ENCODE measurements at places on chromosomes 1 and 21. TPM values are rescaled to one million over a fixed set of nuclear protein-coding genes. Genes with fewer than 3 reads are reported as not detected.

GRCh38 chr1:83545066-83545862 is 453.7 kb downstream of the TTLL7 start:
- no peaks in the 10 kb centered on the region for H3K36me3 ChIP-seq
- no peak overlapping the region for H3K27ac ChIP-seq
- H3K4me1 ChIP-seq, result no peaks in the 10 kb centered on the region

RIPK4 gene
- total RNA-seq, result 26.9 TPM

GJB5 gene
- 6.5 TPM for total RNA-seq

DNA sequence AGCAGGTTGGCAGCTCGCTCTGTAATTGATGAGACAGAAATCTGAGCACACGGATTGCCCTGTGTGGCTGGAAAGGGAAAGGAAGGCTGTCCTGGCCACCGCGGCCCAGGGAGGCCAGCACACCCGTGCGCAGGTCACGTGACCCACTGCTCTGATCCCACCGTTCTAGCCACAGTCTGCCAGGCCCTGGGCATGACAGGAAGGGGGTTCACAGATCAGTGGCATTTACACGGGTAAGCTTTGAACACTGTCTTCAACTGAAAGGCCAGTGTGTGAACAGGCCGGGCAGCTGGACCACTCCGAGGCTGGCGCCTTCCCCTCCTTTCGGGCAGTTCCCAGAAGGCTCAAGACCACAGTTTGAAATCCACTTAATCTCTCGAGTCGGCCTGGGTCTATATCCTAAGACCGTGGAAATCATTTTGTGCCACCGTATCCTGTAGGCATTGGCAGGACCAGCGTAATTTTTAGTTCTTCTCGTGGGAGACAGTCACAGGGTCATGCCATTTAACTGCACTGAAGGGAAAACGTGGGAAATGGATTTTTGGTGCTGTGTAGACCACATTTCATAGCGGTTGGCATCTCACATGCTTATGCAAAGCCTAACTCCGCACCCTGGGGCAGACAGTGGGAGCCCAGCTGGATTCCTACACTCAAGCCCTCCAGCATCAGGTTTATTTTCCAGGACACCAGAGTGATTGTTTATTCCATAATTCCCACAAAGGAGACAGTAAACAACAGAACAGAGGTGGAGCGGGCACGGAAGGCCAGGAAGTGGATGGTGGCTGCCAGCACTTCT is 3.1 kb upstream of the ADARB1 start:
- no peak overlapping the region for H3K27ac ChIP-seq
- H3K4me3 ChIP-seq, result no peak overlapping the region
- DNase-seq, result no peak
- H3K36me3 ChIP-seq, result no peaks in the 10 kb centered on the region
- H3K4me1 ChIP-seq, result no peaks in the 10 kb centered on the region
- no peaks in the 10 kb centered on the region for H3K27me3 ChIP-seq

STRIP1 gene
- total RNA-seq, result 73.2 TPM

FMO2 gene
- 6.5 TPM for total RNA-seq

DNA sequence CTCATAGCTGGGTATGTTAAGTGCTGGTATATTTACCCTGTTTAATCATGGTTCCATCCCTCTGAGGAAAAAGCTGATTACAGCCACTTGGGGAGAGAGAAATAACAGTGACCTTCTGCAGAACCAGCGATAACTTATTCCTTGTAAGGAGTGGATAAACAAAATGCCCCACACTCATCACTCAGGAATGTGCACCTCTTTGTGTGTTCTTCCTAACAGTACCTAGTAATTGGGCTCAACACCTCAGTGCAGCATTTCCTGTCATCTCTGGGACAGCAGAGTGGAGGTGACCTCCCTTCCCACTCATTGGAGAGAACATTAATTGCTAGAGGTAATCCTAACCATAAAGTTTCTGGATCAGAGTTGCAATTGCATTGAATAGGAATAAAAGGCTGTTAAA is 112.5 kb upstream of the F3 start:
- peak; percentile 67 for DNase-seq
- H3K4me1 ChIP-seq, result peaks cover 2% of the 10 kb centered on the region
- no peak overlapping the region for H3K4me3 ChIP-seq
- H3K36me3 ChIP-seq, result no peaks in the 10 kb centered on the region
- H3K27me3 ChIP-seq, result no peaks in the 10 kb centered on the region

KIAA0040 gene
- total RNA-seq, result 17.4 TPM

- H3K27ac ChIP-seq, result no peak overlapping the region
- no peaks in the 10 kb centered on the region for H3K27me3 ChIP-seq
- H3K4me1 ChIP-seq, result no peaks in the 10 kb centered on the region
- no peak overlapping the region for H3K4me3 ChIP-seq
- DNase-seq, result no peak
Measured at GRCh38 chr1:117046781-117047180, 13.3 kb upstream of the TTF2 start.

- H3K27me3 ChIP-seq, result no peaks in the 10 kb centered on the region
- H3K4me1 ChIP-seq, result no peaks in the 10 kb centered on the region
- DNase-seq, result no peak
- H3K4me3 ChIP-seq, result no peak overlapping the region
- H3K36me3 ChIP-seq, result no peaks in the 10 kb centered on the region
Measured at GRCh38 chr1:5959667-5960230, 32.5 kb downstream of the NPHP4 start.

DNA sequence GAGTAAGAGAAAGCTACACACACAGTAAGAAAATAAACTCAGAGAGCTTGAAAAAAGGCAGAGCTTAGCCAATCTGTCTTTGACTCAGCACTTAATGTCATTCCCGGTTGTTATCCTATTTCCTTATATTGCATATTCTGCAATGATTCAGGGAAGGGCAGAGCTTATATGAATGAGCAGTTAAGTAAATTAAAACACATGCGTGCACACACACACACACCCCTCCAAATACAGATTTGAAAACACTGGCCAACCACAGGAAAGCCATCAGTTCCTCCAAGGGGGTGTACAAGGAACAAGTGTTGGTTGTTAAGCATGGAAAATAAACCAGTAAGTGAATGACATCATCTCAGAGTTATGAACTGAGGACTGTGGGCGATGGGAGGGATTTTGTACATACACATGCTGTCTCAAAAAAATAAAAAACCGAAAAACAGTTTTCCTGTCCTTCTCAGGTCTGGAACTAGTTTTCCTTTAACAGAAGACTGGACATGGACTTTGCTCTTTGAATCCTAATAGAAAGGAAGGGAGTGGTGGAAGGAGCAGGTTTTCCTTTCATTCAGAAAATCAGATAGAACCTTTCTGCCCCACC is 1.0 kb downstream of the IQGAP3 start:
- no peaks in the 10 kb centered on the region for H3K36me3 ChIP-seq
- H3K4me3 ChIP-seq, result no peak overlapping the region
- no peaks in the 10 kb centered on the region for H3K4me1 ChIP-seq
- no peak for DNase-seq
